ENCODE measurements at places on chromosomes 13 and 19. TPM values are rescaled to one million over a fixed set of nuclear protein-coding genes. Genes with fewer than 3 reads are reported as not detected.
A peak's percentile ranks its signal among the peaks of the same experiment; 100 is the strongest.

CGB1 gene
- total RNA-seq = not detected

MAP4K1 gene
- total RNA-seq = 6.3 TPM

- H3K4me1 ChIP-seq = no peaks in the 10 kb centered on the region
- no peak overlapping the region for H3K27ac ChIP-seq
- H3K27me3 ChIP-seq = peaks cover 3% of the 10 kb centered on the region
- no peak overlapping the region for H3K4me3 ChIP-seq
- H3K36me3 ChIP-seq = no peaks in the 10 kb centered on the region
Observed at GRCh38 chr19:29598496-29598895, 7.6 kb upstream of the POP4 start.

DNA sequence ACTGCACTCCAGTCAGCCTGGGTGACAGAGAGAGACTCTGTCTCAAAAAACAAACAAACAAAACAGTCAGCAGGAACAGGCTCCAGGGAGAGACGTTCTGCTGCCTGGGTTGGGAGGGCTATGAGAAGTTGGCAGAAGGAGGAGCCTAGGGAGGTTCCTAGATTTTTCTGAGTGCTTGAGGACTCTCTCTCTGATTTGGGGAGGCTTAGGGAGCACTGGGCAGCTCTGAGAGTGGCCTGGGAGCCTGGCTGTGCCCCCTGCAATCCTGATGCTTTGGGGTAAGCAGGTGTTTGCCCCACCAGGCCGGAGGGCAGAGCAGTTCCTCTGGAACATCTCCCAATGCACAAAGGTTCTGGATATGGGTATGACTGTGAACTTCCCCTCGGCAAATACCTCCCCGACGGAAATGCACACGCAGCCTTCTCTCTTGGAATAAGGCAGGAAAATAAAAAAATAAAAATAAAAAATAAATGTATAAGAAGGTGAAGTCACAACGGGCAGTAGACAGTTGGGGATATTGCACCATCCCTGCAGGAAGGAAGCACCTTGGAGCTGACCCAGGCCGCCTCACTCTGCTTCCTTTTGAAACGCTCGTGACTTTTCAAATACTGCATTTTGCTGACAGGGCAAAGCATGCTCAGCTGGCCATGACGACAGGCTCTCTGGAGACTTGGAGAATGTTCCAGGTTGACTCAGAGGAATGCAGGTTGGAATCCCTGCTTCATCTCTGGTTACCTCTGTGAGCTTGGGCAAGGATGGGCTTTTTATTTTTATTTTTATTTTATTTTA is 26.5 kb upstream of the HOMER3 start:
- H3K4me1 ChIP-seq = peaks cover 36% of the 10 kb centered on the region
- H3K36me3 ChIP-seq = no peaks in the 10 kb centered on the region
- DNase-seq = no peak
- H3K27me3 ChIP-seq = no peaks in the 10 kb centered on the region

- no peak overlapping the region for H3K4me3 ChIP-seq
- DNase-seq = no peak
- no peaks in the 10 kb centered on the region for H3K36me3 ChIP-seq
- no peak overlapping the region for H3K27ac ChIP-seq
- no peaks in the 10 kb centered on the region for H3K27me3 ChIP-seq
Observed at GRCh38 chr13:48184260-48184659, 48.7 kb upstream of the ITM2B start.

GRCh38 chr19:41577833-41578232 is 1.9 kb downstream of the CEACAM21 start:
- no peaks in the 10 kb centered on the region for H3K36me3 ChIP-seq
- H3K27me3 ChIP-seq = no peaks in the 10 kb centered on the region
- no peak for DNase-seq

GRCh38 chr19:44908074-44908835 is 2.7 kb downstream of the APOE start:
- H3K4me1 ChIP-seq = peaks cover 19% of the 10 kb centered on the region
- no peak overlapping the region for H3K4me3 ChIP-seq

DNA sequence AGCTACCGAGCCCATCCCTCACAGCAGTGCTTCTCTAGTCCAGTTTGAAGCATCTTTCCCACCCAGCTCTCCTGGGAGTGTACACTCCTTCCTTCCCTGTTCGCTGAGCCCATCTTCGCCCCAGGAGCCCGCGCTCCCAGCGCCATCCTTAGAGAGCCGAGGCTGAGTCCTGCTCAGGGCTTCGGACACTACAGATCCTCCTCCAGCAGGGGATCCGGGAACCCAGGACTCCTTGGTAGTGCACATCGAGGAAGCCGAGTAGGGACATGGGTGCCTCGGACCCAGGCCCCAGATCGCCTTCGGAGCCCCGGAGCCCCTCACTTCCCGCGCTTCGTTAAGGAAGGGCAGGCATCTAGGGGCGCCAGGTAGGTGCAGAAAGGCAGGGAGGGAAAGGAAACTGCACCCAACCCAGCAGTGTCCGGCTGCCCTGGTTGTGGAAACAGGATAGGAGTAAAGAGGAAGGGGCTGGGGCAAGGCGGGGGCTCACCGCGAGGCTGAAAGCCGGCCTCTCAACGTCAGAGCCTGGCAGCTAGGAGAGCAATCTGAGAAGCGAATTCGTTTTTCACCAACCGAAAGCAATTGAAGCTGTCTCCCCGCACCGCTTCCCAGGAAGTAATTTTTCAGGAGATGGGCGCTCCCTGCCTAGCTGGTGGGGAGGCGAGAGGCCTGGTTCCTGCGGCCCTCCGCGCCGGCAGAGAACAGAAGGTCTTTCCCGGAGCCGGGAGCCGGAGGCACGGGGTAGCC is 1.0 kb downstream of the PDX1 start:
- no peak for DNase-seq
- peak overlapping the region; percentile 26 for H3K4me3 ChIP-seq
- no peaks in the 10 kb centered on the region for H3K36me3 ChIP-seq
- H3K27ac ChIP-seq = no peak overlapping the region
